ENCODE measurements at places on chromosomes 1 and 21. TPM values are rescaled to one million over a fixed set of nuclear protein-coding genes. Genes with fewer than 3 reads are reported as not detected.

Gene TFF2
- not detected for total RNA-seq

GRCh38 chr1:17874231-17874630, 119.1 kb downstream of the ACTL8 start:
- H3K27me3 ChIP-seq = no peaks in the 10 kb centered on the region
- H3K4me1 ChIP-seq = no peaks in the 10 kb centered on the region
- no peak overlapping the region for H3K4me3 ChIP-seq
- no peaks in the 10 kb centered on the region for H3K36me3 ChIP-seq

Gene LCE6A
- not detected for total RNA-seq

Gene LDLRAD1
- total RNA-seq = not detected

- no peak overlapping the region for H3K4me3 ChIP-seq
- H3K27ac ChIP-seq = no peak overlapping the region
- no peaks in the 10 kb centered on the region for H3K36me3 ChIP-seq
- no peaks in the 10 kb centered on the region for H3K4me1 ChIP-seq
- no peaks in the 10 kb centered on the region for H3K27me3 ChIP-seq
- no peak for DNase-seq
Observed at GRCh38 chr1:65470766-65471165, 50.3 kb downstream of the LEPR start.

- H3K36me3 ChIP-seq = no peaks in the 10 kb centered on the region
- H3K4me3 ChIP-seq = no peak overlapping the region
- H3K27ac ChIP-seq = no peak overlapping the region
Observed at GRCh38 chr1:84379917-84380180, 18.4 kb upstream of the DNASE2B start.

GRCh38 chr1:96538883-96539282, 182.7 kb upstream of the PTBP2 start:
- no peaks in the 10 kb centered on the region for H3K27me3 ChIP-seq
- no peak overlapping the region for H3K4me3 ChIP-seq
- peak; percentile 32 for DNase-seq
- no peaks in the 10 kb centered on the region for H3K36me3 ChIP-seq

GRCh38 chr1:111742938-111743549, 3.8 kb upstream of the INKA2 start:
- no peak overlapping the region for H3K27ac ChIP-seq
- H3K4me3 ChIP-seq = no peak overlapping the region
- DNase-seq = no peak
- no peaks in the 10 kb centered on the region for H3K36me3 ChIP-seq
- peaks cover 18% of the 10 kb centered on the region for H3K27me3 ChIP-seq

Gene PTPRU
- 9.7 TPM for total RNA-seq

DNA sequence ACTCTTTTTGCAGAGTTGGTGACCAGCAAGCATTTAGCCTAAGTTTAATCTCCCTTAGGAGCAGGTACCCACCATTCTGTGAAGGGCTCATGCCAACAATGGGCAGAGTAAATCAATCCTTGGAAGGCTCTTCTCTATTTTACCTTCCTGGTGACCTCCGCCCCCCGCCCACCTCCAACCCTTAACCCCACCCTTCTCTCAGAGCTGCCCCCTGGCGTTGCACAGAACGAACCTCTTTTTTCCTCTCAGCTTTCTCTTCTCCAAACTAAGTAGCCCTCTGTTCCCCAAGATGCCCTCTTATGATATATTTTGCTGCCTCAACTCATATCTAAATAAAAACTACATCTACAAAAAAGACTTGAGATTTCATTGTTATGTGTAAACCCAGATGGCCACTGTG, 186.8 kb downstream of the SEC16B start:
- H3K27ac ChIP-seq = no peak overlapping the region
- H3K27me3 ChIP-seq = no peaks in the 10 kb centered on the region
- H3K4me3 ChIP-seq = no peak overlapping the region
- no peaks in the 10 kb centered on the region for H3K4me1 ChIP-seq
- H3K36me3 ChIP-seq = no peaks in the 10 kb centered on the region

- H3K36me3 ChIP-seq = no peaks in the 10 kb centered on the region
- H3K27ac ChIP-seq = no peak overlapping the region
- peaks cover 3% of the 10 kb centered on the region for H3K4me1 ChIP-seq
- peaks cover 62% of the 10 kb centered on the region for H3K27me3 ChIP-seq
- no peak overlapping the region for H3K4me3 ChIP-seq
- DNase-seq = no peak
Observed at GRCh38 chr21:33112681-33113080, 42.7 kb downstream of the OLIG1 start.

Gene PADI4
- not detected for total RNA-seq

- H3K27me3 ChIP-seq = no peaks in the 10 kb centered on the region
- no peak for DNase-seq
- peaks cover 9% of the 10 kb centered on the region for H3K4me1 ChIP-seq
- H3K4me3 ChIP-seq = no peak overlapping the region
- H3K27ac ChIP-seq = no peak overlapping the region
- no peaks in the 10 kb centered on the region for H3K36me3 ChIP-seq
Observed at GRCh38 chr1:41158147-41158875, 83.8 kb downstream of the SCMH1 start.

- H3K4me3 ChIP-seq = no peak overlapping the region
- no peaks in the 10 kb centered on the region for H3K27me3 ChIP-seq
- no peak overlapping the region for H3K27ac ChIP-seq
- H3K4me1 ChIP-seq = no peaks in the 10 kb centered on the region
- H3K36me3 ChIP-seq = no peaks in the 10 kb centered on the region
- no peak for DNase-seq
Observed at GRCh38 chr1:69991644-69992043, 213.7 kb downstream of the LRRC40 start.

All from transverse colon (tissue), 4 donors.